ENCODE measurements at places on chromosomes 7 and 10.

DNA sequence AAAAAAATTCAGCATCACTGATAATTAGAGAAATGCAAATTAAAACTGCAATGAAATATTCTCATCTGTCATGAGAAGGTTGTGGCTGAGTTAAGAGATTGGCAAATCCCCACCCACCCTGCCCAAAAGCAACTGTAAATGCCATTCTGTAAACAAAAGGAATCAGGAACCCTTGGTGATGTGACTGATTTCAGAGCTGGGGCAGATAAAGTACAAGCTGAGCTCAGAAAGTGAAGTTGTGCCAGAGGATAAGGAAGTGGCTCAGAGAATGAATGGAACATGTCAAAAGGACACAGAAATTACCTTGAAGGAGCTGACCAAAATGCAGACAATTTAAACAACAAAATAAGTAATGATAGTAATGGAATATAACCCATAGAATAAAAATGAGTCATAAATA is 32.7 kb upstream of the ARMS2 start:
- peak; percentile 13 for DNase-seq

DNA sequence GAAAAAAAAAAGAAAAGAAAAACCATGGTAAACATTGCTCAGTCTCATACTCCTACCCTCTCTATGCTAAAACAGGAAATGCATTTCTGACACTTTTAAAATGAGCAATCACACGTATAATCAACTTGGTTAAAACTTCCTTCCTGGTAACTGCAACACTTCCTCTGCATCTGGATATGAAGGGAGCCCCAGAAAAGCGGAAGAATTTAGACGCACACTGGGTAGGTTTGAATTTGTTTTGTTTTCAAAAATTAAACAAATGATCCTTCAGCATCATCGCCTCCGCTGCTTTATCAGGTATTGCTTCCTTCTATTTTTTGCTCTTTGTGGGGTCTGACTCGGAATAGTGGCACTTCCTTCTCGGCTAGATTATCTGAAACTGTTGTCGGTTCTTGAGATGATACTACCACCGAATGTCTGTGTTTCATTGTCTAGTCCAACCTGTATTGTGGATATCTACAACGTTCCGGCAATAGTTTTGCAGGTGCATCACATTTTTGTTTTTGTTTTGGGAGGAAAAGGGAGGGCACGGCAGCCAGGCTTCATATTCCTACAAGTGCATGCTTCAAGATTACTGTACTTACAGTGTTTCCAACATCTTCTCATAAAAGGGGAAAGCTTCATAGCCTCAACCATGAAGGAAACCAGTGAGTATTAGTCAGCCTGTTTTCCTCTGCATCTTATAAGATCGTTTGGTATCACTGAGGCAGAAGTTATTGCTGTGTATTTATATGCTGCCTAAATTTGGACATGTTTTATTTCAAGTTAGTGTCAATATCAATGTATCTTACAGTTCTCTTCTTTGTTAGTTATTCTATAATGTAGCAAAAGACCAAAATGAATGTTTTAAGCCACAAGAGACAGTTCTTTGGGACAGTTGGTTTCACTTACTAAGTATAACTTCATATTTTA is at the start of gene PIK3CG:
PIK3CG (plus strand) TSS at position 153 of the 912 bp plus-strand sequence. CDS start 2,280 bp downstream, outside the sequence.
- no peak for DNase-seq

DNA sequence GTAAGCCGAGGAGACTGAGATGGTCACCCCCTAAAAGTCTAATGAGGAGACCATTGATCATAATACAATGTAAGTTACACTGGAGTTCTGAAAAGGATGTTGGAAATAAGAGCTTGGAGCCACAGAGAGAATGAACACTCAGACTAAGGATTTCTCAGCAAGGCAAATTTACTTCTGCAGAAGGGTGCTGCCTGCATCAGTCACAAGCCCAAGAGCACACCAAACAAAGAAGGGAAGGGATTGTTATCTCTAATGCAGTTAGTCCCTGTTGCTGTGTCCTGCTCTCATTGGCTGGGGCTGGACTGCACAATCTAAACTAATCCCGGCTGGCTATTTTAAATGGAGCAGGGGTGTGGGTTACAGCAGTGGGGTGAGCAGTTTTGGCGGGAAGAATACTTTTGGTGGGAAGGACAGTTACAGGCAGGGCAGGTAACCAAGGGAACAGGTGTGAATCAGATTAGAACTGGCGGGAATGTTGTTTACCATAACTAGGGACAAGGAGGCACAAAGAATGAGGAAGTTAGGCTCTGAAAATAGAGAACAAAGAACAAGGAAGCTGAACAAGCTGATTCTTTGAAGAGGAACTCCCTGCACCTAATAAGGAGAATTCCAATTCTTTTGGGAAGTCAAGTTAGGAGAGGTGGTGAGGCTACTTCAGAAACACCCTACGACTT is 30.3 kb upstream of the TRIM24 start:
- no peak for DNase-seq

- DNase-seq = no peak
Observed at GRCh38 chr10:3419719-3420495, 247.3 kb upstream of the PITRM1 start.

- DNase-seq = no peak
Observed at GRCh38 chr7:55469271-55469681, 103.0 kb downstream of the VOPP1 start.
